ENCODE measurements at places on chromosomes 5 and 9. TPM values are rescaled to one million over a fixed set of nuclear protein-coding genes. Genes with fewer than 3 reads are reported as not detected.

DNA sequence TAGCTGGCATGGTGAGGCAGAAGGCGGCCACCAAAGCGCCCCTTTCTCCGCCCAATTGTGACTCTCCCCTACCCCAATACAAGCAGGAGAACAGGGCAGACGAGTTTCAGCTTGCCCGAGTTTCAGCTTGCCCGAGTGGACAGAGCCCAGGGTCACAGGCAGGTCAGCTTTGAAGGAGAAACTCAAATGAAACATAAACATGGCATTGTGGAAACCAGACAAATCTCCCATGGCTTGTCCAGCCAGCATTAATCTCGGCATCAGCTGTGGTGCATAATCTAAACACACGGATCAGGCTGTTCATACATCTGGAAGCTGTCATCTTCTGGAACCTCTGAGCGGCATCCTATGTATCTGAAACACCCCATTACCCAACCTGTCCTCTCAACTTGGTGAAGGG lies 16.9 kb downstream of the PTCH1 start:
- H3K4me1 ChIP-seq = peaks cover 16% of the 10 kb centered on the region
- no peaks in the 10 kb centered on the region for H3K27me3 ChIP-seq
- no peak overlapping the region for H3K4me3 ChIP-seq
- DNase-seq = peak; percentile 72

GRCh38 chr9:74729136-74729695 lies 158.5 kb downstream of the TRPM6 start:
- H3K27me3 ChIP-seq = no peaks in the 10 kb centered on the region
- DNase-seq = peak; percentile 26
- no peaks in the 10 kb centered on the region for H3K36me3 ChIP-seq
- no peak overlapping the region for H3K27ac ChIP-seq
- H3K4me3 ChIP-seq = peak overlapping the region; percentile 1

DNA sequence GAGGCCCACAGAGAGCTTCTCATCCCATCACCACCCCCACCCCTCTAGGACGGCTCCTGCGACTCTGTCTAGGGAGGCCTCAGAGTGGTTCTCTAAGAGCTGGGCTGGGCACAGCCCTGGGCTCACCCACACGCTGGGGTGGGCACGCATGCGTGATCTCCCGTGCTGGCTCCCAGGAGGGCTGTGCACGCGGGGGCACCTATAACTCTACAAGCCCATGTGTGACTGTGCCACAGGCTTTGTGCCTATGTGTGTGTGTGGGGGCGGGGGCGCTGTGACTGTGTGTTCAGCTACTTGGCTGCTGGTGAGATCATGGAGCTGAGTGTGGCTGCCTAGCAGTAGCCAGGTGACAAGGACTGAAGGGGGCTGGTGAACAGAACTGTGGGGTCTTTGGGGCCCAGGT lies 32.2 kb downstream of the NDUFA8 start:
- no peak overlapping the region for H3K27ac ChIP-seq
- peaks cover 10% of the 10 kb centered on the region for H3K4me1 ChIP-seq
- H3K36me3 ChIP-seq = no peaks in the 10 kb centered on the region
- DNase-seq = no peak

- H3K4me1 ChIP-seq = no peaks in the 10 kb centered on the region
- no peak overlapping the region for H3K27ac ChIP-seq
- H3K27me3 ChIP-seq = no peaks in the 10 kb centered on the region
Measured at GRCh38 chr5:86890375-86890774, 272.6 kb downstream of the COX7C start.

DNA sequence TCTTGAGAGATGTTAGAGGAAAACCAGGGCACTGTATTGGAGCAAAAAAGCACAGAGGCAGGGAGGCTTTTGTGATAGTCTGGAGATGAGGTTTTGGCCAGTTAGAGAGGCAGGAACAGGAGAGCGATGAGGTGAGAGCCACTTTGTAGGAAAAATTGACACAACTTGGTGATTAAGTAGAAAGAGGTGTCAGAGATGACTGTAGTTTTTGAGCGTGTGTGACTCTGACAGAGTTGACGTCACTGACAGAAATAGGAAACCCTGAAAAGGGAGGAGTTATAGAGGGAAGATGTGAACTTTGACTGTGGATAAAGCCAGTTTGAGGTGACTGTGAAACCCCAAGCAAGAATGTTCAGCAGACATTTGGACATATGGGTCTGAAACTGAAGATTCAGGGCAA lies 15.7 kb downstream of the NFX1 start:
- H3K27ac ChIP-seq = no peak overlapping the region
- H3K27me3 ChIP-seq = no peaks in the 10 kb centered on the region
- no peak for DNase-seq

PCDHA9 gene
- 0.26 TPM for total RNA-seq

DNA sequence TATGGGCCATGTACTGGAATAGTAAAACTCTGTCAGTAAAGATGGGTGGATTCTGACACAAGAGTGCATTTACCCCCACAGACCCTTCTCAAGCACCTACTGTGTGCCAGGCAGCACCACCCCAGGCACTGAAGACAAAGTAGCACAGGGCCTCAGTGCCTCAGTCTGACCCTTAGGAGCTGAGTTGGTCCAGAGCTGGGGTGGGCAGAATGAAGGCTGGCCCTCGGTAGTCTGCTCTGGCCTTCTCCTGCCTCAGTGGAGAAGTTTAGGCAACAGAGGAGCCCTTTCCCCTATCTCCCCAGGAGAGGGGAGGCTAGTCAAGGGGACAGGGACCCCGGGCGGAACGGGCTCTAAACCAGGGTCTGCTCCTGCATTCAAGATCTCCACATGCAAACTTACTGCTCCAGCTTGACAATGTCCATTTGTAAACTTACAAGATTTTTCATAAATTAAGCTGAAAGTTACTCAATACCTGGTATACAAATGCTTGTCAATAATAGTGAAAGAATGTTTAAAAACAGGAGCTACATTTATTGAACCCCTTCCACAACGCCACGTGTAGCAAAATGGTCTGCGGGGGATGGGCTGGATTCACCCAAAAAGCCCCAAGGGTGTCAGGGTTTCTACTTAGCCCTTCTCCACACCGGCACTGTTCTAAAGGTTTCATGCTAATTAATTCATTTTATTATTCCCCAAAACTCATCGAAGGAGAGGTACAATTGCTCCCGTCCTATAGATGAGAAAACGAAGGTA lies 1.5 kb downstream of the VDAC1 start:
- DNase-seq = no peak
- H3K36me3 ChIP-seq = peaks cover 15% of the 10 kb centered on the region
- no peaks in the 10 kb centered on the region for H3K27me3 ChIP-seq
- H3K27ac ChIP-seq = peak overlapping the region; percentile 96
- H3K4me1 ChIP-seq = peaks cover 21% of the 10 kb centered on the region

GRCh38 chr9:134592018-134592818 lies 49.4 kb upstream of the COL5A1 start:
- peaks cover 9% of the 10 kb centered on the region for H3K4me1 ChIP-seq

DNA sequence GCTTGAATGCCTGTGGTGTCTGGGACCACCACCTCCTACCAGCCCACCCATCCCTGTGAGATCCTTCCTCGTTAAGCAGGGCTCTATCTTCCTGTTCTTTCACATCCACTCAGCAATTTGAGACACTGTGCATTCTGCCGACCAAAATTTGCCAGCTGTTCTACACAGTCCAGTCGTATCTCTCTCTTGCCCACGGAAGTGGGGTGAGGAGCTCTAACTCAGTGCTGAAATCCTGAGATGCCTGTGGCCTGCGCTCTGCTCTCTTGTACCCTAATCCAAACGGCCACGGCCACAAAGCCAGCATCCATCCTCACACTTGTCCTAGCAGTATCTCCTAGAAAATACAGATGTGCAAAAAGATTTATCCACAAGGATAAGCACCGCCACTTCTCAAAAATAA lies 97.9 kb downstream of the MVB12B start:
- H3K4me3 ChIP-seq = no peak overlapping the region
- no peaks in the 10 kb centered on the region for H3K36me3 ChIP-seq
- H3K4me1 ChIP-seq = no peaks in the 10 kb centered on the region

- peak; percentile 20 for DNase-seq
- peak within 1 kb of the TSS; percentile 51 for H3K4me3 ChIP-seq
- H3K36me3 ChIP-seq = no peaks in the 10 kb centered on the region
- peaks cover 5% of the 10 kb centered on the region for H3K4me1 ChIP-seq
- peaks cover 38% of the 10 kb centered on the region for H3K27me3 ChIP-seq
Measured at GRCh38 chr9:131096269-131097125, at the start of gene AIF1L. Gene AIF1L, plus strand, starts transcription at chr9:131096531. Its CDS starts 99 bp downstream, at chr9:131096630.

DNA sequence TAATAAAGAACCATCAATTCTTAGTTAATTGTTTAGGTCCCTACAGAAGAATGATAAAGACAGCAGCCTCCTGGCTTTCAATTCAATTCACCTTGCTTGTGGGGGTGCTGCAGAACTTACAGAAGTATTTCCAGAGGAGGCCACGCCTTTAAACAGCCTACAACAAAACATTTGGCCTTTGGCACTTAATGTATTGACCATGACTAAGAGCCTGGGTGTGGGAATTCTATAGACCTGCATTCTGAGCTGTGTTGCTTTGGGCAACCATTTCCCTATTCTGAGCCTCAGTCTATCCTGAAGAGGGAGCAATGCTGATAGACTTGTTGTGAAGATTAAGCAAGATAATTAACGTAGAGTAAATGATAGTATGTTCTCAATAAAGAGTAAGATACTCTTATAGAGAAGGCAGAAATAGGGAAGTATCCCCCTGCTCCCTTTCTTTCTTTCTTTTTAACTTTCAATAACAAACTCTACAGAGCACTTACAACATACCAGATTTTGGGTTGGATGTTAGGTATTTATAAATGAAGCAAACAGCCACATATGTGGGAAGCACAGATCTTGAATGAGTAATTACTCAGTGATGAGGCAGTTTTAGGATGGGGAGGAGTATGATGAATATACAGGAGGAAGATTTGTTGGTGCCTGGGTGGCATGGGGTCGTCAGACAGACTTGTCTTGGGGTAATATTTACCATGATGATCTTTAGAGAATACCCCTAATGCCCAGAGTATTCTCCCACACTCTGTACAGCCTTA lies 28.4 kb downstream of the PAPPA start:
- peaks cover 5% of the 10 kb centered on the region for H3K4me1 ChIP-seq
- DNase-seq = peak; percentile 20
- no peak overlapping the region for H3K4me3 ChIP-seq
- no peaks in the 10 kb centered on the region for H3K36me3 ChIP-seq

DNA sequence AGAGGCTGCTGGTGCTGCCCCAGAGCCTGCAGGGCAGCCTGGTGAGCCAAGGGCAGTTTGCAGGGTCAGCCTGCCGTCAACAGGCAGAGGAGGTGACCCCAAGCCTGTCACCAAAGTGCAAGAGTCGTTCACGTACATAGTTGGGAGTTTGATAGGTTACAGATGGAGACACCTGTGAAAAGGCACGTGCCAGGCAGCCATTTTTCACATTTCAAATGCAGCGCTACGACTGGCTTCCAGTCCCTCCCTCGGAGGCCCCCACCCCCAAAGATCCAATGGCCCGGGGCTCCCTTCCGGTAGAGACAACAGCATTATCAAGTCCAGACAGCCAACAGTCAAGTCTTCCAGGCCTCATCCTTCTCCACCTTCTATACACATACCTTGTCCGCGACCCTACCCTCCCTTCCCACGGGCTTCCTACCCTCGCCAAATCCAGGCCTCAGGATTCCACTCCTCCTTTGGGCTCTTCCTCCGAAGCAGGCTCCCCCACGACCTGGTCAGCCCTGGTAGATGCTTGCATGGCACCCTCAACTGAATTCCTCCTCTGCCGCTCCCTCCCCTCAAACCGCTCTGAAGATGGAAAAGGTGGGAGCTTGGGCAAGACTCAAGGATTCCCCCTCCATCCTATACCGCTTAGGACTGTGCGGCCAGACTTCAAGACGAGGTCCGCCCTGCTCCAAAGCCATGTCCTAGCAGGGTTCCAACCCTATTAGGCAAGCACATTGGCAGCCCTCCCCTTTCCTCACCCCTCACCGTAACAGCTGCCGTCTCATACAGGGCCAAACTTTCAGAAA lies 13.2 kb downstream of the HNRNPH1 start:
- no peaks in the 10 kb centered on the region for H3K27me3 ChIP-seq
- no peak for DNase-seq
- H3K27ac ChIP-seq = no peak overlapping the region
- H3K4me3 ChIP-seq = no peak overlapping the region
- peaks cover 2% of the 10 kb centered on the region for H3K4me1 ChIP-seq

RLN1 gene
- not detected for total RNA-seq

FAM151B gene
- 4.8 TPM for total RNA-seq

LPCAT1 gene
- total RNA-seq = 62.1 TPM

GRCh38 chr9:7879551-7880245 lies 80.1 kb upstream of the DMAC1 start:
- DNase-seq = no peak
- no peaks in the 10 kb centered on the region for H3K36me3 ChIP-seq
- no peak overlapping the region for H3K27ac ChIP-seq
- H3K4me3 ChIP-seq = no peak overlapping the region
- no peaks in the 10 kb centered on the region for H3K4me1 ChIP-seq

TMEM215 gene
- total RNA-seq = not detected

- no peaks in the 10 kb centered on the region for H3K27me3 ChIP-seq
- H3K4me3 ChIP-seq = no peak overlapping the region
- peaks cover 6% of the 10 kb centered on the region for H3K36me3 ChIP-seq
- no peaks in the 10 kb centered on the region for H3K4me1 ChIP-seq
Measured at GRCh38 chr9:130089141-130089540, 35.4 kb downstream of the GPR107 start.

- no peak overlapping the region for H3K4me3 ChIP-seq
- no peaks in the 10 kb centered on the region for H3K27me3 ChIP-seq
- no peak overlapping the region for H3K27ac ChIP-seq
Measured at GRCh38 chr9:536597-537511, 304.6 kb upstream of the DMRT1 start.

- H3K4me1 ChIP-seq = peaks cover 21% of the 10 kb centered on the region
- no peaks in the 10 kb centered on the region for H3K36me3 ChIP-seq
- no peak overlapping the region for H3K27ac ChIP-seq
- no peak overlapping the region for H3K4me3 ChIP-seq
- no peak for DNase-seq
Measured at GRCh38 chr9:16709924-16710323, 160.5 kb downstream of the BNC2 start.

DNA sequence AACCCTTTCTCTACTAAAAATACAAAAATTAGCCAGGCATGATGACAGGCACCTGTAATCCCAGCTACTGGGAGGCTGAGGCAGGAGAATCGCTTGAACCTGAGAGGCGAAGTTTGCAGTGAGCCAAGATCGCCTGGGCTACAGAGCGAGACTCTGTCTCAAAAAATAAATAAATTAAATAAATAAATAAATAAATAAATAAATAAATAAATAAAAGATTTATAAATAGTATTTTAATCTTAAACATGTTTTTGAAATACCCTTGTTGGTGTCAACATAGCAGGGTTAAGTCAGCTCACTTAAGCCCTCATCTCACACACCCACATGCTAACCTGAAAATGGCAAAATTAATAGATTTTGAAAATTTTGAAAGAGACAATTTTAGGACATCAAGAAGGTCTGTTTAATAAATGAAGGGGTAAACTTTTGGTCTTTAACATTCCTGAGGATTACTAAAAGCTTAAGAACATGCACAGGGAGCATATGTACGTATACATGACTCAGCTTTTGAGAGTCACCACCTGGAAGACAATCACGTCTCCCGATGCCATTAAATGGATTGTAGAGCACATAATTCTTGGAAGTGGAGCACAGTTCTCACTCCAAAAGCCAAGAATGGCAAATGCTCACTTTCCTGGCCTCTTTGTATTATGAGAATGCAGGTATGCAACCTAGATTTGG lies 202.5 kb downstream of the GDNF start:
- DNase-seq = peak; percentile 47
- H3K4me1 ChIP-seq = no peaks in the 10 kb centered on the region
- H3K27ac ChIP-seq = no peak overlapping the region
- H3K4me3 ChIP-seq = no peak overlapping the region
- no peaks in the 10 kb centered on the region for H3K36me3 ChIP-seq
- H3K27me3 ChIP-seq = no peaks in the 10 kb centered on the region

GRCh38 chr9:23526806-23527205 lies 299.2 kb downstream of the ELAVL2 start:
- H3K4me3 ChIP-seq = no peak overlapping the region
- DNase-seq = no peak
- no peaks in the 10 kb centered on the region for H3K27me3 ChIP-seq

Measured in fibroblast of lung (primary cell).